ENCODE measurements at places on chromosomes 16 and 17.

DNA sequence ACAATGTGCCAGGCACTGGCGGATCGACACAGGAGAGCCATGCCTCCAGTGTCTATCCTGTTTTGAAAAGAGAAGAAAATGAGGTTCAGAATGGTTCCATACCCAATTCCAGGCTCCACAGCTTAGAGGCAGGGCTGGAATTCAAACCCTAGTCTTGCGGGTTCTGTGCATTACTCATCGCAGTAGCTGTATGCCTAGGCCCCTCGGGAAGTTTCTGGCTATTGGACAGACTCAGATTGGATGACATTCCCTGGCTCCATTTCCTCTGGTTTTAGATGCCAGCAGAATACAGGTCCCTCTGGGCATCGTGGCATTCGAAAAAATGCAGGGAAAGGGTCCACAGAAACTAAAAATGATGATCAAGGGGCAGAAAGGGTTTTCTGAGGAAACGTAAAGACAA is 184.7 kb downstream of the COPRS start:
- no peak for DNase-seq
- peaks cover 27% of the 10 kb centered on the region for H3K27me3 ChIP-seq
- H3K4me3 ChIP-seq = no peak overlapping the region
- no peaks in the 10 kb centered on the region for H3K36me3 ChIP-seq
- no peaks in the 10 kb centered on the region for H3K4me1 ChIP-seq

DNA sequence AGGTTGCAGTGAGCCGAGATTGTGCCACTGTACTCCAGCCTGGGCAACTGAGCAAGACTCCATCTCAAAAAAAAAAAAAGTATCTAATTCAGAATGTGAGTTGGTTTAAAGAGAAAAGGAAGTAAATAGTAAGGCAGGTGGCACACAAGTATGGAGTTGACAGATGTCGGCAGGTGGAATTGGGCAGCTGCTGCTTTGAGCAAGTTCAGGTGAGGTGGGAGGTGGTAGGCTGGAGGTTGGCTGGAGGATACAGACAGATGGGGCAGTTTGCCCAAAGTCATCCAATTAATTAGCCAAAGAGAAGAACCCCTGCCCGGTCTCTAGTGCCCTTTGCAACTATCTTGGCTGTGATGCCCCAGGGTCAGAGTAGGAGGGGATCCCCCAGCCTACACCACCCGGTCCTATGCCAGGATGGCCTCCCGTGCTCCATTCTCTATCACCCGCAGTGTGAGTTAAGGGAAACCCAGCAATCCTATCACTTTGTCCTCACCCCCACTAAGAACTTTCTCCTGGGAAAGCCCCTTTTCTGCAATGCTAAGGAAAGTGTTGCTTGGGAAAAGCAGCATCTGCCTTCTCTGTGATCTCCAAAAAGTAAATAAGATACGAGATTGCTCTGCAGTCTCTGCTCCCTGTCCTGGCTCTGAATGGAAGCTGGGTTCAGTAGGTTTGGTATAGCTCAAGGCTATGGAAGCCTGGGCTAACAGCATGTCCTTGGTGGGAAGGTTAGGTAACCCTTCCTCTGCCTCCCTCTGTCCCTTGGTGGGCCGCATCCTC is 32.2 kb downstream of the SLC12A3 start:
- DNase-seq = no peak
- peaks cover 38% of the 10 kb centered on the region for H3K27me3 ChIP-seq
- no peak overlapping the region for H3K4me3 ChIP-seq
- H3K4me1 ChIP-seq = peaks cover under 1% of the 10 kb centered on the region
- H3K27ac ChIP-seq = no peak overlapping the region

DNA sequence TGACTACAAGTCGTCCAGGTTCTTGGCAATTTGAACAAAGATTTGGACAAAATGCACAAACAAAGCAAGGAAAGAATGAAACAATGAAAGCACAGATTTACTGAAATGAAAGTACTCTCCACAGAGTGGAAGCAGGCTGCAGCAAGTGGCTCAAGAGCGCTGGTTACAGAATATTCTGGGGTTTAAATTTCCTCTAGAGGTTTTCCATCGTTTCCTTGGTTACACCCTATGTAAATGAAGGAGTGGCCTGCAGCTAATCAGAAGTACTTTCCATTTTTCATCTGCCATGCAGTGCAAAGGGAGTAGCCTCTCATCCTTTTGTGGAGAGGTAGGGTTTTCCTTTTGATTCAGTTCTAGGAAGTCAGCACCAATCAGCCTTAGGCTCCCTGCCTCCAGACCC is 11.8 kb downstream of the STXBP4 start:
- H3K4me1 ChIP-seq = no peaks in the 10 kb centered on the region
- DNase-seq = no peak
- H3K27me3 ChIP-seq = no peaks in the 10 kb centered on the region
- no peak overlapping the region for H3K4me3 ChIP-seq

DNA sequence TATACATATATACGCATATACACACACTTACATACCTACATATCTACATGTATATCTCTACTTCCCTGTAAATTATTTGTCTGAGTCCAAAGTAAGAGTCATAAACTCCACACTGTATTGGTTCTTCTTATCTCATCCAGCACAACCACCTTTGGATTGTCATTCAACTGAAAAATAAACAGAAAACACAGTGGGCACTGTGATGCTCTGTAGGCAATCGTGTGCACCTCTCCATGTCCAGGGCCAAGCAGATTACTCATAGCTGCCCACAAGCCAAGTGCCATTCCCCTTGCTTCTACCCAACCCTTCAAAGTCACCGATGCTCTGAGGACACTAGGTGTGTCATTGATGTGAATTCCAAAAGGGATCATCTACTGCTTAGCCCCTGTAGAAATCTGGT is 12.9 kb upstream of the TEKT3 start:
- H3K4me3 ChIP-seq = no peak overlapping the region
- peaks cover 17% of the 10 kb centered on the region for H3K27me3 ChIP-seq
- H3K4me1 ChIP-seq = no peaks in the 10 kb centered on the region
- H3K27ac ChIP-seq = no peak overlapping the region

- no peak for DNase-seq
- peaks cover 12% of the 10 kb centered on the region for H3K36me3 ChIP-seq
- H3K27me3 ChIP-seq = peaks cover 9% of the 10 kb centered on the region
- peaks cover 28% of the 10 kb centered on the region for H3K4me1 ChIP-seq
- H3K4me3 ChIP-seq = no peak overlapping the region
These were observed 4.1 kb downstream of the TRIM65 start for GRCh38 chr17:75892556-75893224.

GRCh38 chr16:1356061-1356900 is 4.5 kb downstream of the GNPTG start:
- H3K4me3 ChIP-seq = no peak overlapping the region
- H3K4me1 ChIP-seq = peaks cover 25% of the 10 kb centered on the region
- no peak for DNase-seq
- H3K27ac ChIP-seq = no peak overlapping the region

- H3K27ac ChIP-seq = no peak overlapping the region
- no peaks in the 10 kb centered on the region for H3K27me3 ChIP-seq
- H3K4me3 ChIP-seq = no peak overlapping the region
- DNase-seq = no peak
- H3K36me3 ChIP-seq = no peaks in the 10 kb centered on the region
- peaks cover 30% of the 10 kb centered on the region for H3K4me1 ChIP-seq
These were observed 108.4 kb downstream of the SYCE1L start for GRCh38 chr16:77307426-77308162.

GRCh38 chr16:30731411-30731810 is 16.8 kb upstream of the PHKG2 start:
- peaks cover 3% of the 10 kb centered on the region for H3K27me3 ChIP-seq
- H3K4me1 ChIP-seq = no peaks in the 10 kb centered on the region
- H3K4me3 ChIP-seq = no peak overlapping the region
- no peak for DNase-seq
- no peak overlapping the region for H3K27ac ChIP-seq

GRCh38 chr17:9273428-9274391 is 252.4 kb downstream of the NTN1 start:
- H3K27ac ChIP-seq = no peak overlapping the region
- no peak overlapping the region for H3K4me3 ChIP-seq
- DNase-seq = no peak
- H3K36me3 ChIP-seq = no peaks in the 10 kb centered on the region
- peaks cover 8% of the 10 kb centered on the region for H3K27me3 ChIP-seq

DNA sequence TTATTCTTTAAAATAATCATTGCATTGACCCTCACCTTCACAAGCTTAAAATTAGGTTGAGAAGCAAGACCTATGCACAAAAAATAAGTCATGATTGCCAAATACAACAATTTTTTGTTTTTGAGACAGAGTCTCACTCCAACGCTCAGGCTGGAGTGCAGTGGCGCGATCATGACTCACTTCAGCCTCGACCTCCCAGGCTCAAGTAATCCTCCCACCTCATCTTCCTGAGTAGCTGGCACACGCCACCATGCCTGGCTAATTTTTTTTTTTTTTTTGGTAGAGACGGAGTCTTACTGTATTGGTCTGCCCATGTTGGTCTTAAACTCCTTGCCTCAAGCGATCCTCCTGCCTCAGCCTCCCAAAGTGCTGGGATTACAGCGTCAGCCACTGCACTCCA is 24.2 kb downstream of the ZNF652 start:
- H3K27me3 ChIP-seq = no peaks in the 10 kb centered on the region
- H3K4me3 ChIP-seq = no peak overlapping the region
- H3K36me3 ChIP-seq = peaks cover 7% of the 10 kb centered on the region
- peaks cover 34% of the 10 kb centered on the region for H3K4me1 ChIP-seq

DNA sequence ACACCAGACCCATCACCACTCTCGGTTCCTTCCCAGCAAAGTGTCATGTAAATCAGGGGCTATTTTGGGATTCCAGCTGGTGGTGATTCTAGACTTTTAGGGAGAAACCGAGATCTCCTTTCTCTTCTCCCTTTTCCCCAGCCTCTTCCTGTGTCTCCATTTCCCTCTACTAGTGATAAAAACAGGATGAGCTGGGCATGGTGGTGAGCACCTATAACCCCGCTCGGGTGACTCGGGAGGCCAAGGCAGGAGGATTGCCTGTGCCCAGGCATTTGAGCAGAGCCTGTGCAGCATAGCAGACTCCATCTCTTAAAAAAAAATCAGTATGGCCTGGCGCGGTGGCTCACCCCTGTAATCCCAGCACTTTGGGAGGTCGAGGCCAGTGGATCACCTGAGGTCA is 6.1 kb downstream of the TBX21 start:
- peaks cover 20% of the 10 kb centered on the region for H3K4me1 ChIP-seq
- H3K27me3 ChIP-seq = peaks cover 76% of the 10 kb centered on the region
- DNase-seq = no peak

- no peaks in the 10 kb centered on the region for H3K27me3 ChIP-seq
- DNase-seq = no peak
- peaks cover 84% of the 10 kb centered on the region for H3K36me3 ChIP-seq
- peaks cover under 1% of the 10 kb centered on the region for H3K4me1 ChIP-seq
- H3K4me3 ChIP-seq = no peak overlapping the region
These were observed 5.4 kb upstream of the KLHL11 start for GRCh38 chr17:41870627-41871026.

DNA sequence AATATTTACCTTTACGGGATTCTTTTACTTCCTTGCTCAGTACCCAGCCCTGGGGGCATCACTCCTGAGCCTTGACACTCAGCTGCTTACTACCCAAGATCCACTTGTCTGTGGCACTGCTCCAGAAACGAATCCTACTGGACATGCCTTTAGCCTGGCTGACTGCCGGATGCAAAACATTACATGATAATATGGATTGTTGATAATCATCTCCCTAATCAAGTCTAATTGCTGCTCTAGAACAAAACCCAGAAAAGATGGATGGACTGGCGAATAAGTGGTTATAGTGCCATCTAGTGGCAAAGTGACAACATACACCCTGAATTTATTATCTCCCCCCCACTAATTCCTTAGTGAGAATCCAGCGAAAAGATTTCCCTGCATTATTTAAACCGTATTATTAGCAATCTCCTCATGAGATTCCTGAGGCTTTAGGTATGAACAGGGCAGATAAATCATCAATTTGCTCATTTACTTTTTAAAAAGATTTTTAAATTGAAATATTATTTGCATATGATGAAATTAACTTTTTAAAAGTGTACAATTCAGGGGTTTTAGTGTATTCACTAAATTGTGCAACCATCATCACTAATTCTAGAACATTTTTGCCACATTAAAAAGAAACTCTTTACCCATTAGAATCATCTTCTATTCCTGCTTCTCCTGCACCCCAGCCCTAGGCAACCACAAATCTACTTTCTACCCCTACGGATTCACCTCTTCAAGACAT is 61.6 kb downstream of the RGS9 start:
- no peak overlapping the region for H3K27ac ChIP-seq
- no peaks in the 10 kb centered on the region for H3K36me3 ChIP-seq
- H3K4me1 ChIP-seq = no peaks in the 10 kb centered on the region
- DNase-seq = peak; percentile 12

DNA sequence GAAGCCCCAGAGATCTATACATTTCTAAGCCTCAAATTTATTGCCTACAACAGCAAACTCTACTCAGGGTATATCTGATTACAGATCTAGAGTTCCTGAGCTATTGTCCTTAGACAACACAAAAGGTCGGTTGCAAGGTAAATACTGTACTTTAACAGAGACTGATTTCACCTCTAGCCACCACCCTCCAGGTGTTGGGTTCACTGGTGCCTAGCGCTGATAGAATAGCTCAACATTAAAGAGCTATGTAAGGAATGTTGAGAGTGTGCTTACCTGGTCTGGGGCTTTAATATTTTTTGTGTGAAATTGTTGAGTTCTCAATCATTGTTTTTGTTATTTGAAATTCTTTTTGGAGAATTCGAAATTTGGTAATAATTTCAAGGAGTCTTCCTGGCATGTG is 277.0 kb upstream of the PSMD7 start:
- H3K27ac ChIP-seq = no peak overlapping the region
- no peak overlapping the region for H3K4me3 ChIP-seq
- H3K27me3 ChIP-seq = peaks cover 3% of the 10 kb centered on the region
- DNase-seq = no peak
- no peaks in the 10 kb centered on the region for H3K36me3 ChIP-seq

GRCh38 chr17:8894202-8894671 is 26.8 kb upstream of the PIK3R6 start:
- H3K27me3 ChIP-seq = peaks cover 25% of the 10 kb centered on the region
- H3K4me3 ChIP-seq = peak overlapping the region; percentile 42
- no peaks in the 10 kb centered on the region for H3K36me3 ChIP-seq
- H3K4me1 ChIP-seq = peaks cover 26% of the 10 kb centered on the region

DNA sequence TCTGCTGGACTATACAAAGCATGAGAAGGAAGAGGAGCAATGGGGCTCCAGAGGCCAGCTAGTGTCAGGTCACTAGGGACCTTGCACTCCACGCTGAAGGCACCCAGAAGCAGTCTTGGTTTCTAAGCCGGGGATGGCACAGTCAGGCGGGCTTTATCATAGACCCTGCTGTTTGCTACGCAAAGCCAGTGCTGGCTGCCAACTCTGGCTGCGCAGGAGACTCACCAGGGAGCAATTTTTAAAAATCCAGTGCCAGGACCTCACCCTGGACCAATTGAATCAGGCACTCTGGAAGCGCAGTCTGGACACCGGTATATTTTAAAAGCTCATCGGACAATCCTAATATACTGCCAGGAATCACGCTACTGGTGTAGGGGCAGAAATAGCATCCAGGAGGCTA is 368.5 kb upstream of the XYLT1 start:
- peaks cover 32% of the 10 kb centered on the region for H3K4me1 ChIP-seq
- no peak overlapping the region for H3K4me3 ChIP-seq
- no peak overlapping the region for H3K27ac ChIP-seq
- no peak for DNase-seq
- H3K27me3 ChIP-seq = peaks cover 8% of the 10 kb centered on the region

Data from nephron progenitor cell (in vitro differentiated cells).